Stimulated activated CD8-positive, alpha-beta memory T cell treated with anti-CD3 and anti-CD28 coated beads, Interleukin-7, amount 100 ng/mL, for 1 hour (primary cell): ENCODE measurements at places on chromosomes 5 and 9.

- no peak for DNase-seq
These were observed 5.9 kb upstream of the RAD23B start for GRCh38 chr9:107276966-107277710.

- DNase-seq = no peak
These were observed 38.4 kb downstream of the PRRC1 start for GRCh38 chr5:127555826-127556225.

GRCh38 chr9:93891050-93891449 is 64.1 kb downstream of the BARX1 start:
- DNase-seq = no peak

GRCh38 chr5:112248623-112249022 is 170.5 kb downstream of the EPB41L4A start:
- DNase-seq = no peak

DNA sequence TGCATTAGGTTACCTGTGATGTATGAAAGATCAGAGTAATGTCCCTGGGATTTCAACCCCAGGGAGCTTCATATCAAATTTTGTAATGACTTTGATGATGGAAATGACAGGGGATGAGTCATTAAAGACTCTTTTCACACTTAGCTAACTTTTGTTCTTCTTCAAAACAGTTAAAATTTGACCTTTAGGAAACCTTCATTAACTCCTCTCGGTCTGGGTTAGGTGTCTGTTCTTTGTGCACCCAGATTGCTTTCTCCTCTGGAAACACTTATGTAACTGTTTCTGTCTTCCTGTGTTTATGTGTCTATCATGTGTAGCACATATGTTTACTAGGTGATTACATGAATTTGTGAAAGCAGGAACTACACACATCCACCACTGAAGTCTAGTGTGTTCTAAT is 1.6 kb downstream of the SRFBP1 start:
- no peak for DNase-seq
